GM12891 (cell line): ENCODE measurements at places on chromosomes 11 and 22.

- DNase-seq = no peak
These were observed 118.8 kb downstream of the ABTB2 start for GRCh38 chr11:34238966-34239365.

- DNase-seq = no peak
These were observed 24.8 kb downstream of the FOLR3 start for GRCh38 chr11:72160319-72160718.

GRCh38 chr11:108624196-108624925, 30.8 kb upstream of the EXPH5 start:
- DNase-seq = no peak

GRCh38 chr11:119592642-119593041, 136.4 kb downstream of the NECTIN1 start:
- DNase-seq = no peak

DNA sequence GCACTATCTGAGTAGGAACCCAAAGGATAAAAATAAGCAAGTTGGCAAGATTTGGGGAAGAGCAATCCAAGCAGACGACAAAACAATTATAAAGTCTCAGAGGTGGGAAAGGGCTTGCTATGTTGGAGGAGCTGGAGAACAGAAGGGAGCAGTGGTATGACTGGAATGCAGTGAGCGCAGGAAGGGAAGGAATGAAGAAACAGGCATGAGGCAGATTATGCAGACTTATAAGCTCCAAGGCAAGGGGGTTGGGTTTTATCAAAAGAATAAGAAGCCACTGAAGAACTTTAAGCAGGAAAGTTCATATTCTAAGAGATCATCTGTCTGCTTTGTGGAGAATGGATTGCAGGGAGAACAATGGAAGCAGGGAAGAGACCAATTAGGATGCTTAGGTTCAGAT, 31.7 kb downstream of the PGM2L1 start:
- no peak for DNase-seq

DNA sequence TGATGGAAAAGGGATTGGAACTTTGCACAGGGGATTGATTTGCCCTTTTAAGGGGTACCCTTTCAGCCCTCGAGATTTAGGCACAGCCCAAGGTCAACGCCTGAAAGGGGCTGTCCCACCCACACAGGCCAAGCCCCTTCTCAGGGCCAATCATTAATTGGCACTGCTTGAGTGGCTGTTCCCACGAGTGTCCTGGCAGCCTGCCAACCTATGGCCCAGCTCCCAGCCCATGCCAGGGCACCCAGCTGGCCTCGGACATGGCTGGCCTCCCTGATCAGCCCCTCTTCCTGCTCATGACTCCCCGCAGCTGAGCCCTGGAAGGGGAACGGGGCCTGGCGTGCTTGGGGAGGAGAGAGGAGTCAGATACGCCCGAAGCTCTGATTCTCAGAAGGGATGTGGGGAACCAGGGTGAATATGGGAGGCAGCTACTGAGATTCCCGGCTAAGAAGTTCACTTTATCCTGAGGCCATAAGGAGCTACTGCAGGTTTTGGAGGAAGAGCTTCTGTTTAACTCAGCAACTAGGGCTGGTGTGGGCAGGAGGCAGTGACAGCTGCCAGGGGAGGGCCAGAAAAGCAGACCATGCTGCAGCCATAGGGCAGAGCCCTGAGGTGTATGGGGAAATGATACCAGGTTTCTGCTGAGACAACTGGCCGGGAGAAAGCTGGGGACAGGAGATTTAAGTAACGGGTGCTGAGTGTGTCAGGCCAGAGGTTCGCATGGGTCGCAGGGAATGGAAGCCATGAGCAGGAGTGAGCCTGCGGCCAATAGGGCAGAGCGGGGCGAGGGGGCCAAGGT, 30.0 kb downstream of the WNT7B start:
- DNase-seq = no peak

DNA sequence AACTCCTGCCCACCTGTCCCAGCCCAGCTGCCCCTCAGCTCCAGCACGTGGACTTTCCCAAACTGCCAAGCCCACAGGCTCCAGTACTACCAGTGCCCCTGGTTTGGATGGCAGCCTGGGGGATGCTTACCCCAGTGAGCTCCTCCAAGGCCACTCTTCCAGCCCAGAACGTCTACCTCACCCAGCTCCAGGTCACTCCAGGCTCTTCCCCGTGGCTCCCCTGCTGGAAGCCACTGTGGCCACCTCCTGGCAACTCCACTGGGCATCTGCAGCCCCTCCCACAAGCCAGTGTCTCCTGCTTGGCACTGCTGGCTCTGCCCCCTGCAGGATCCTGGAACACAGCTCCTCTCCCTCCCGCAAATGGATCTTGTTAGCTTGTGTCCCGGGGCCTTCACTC, 29.3 kb downstream of the LMO1 start:
- no peak for DNase-seq

DNA sequence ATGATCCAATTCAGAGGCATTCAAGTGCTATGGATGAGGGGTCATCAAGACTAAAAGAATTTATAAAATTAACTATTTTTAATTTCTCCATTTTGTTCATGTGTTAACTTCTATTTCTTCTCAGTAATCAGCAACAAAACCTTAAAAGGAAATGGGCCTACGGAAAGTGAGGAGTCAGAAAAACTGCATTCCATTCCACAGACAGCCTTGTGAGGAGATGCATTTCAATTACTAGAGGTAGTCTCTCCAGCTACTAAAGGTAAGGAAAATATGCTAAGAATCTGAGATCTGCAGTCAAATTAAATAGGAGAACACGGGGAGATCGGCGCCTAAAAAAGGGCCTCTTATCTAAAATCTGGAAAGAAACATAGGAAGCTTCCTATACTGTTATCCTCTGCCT, 661.7 kb downstream of the DLG2 start:
- DNase-seq = no peak

DNA sequence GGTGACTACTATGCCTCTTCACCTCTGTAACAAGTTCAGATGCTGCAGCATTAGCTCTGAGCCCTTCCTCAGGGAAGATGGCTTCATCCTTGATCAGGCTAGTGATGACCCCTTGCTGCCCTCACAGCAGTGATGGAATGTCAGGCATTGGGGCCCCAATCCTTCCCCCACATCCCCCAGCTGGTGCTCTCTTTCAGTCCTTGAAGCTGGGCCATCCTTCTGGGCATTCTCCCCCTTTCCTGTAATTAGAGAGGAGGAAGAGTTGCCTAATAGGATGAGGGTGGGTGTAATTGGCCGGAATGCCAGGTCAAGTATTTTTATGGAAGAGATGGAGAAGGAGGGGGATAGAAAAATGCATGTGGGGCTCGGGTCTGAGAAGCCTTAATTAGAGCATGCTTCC, 62.6 kb downstream of the TRAF6 start:
- DNase-seq = no peak

- DNase-seq = no peak
These were observed 26.0 kb downstream of the CHEK2 start for GRCh38 chr22:28715611-28716010.

GRCh38 chr22:30731658-30732057, 37.0 kb downstream of the OSBP2 start:
- DNase-seq = no peak

GRCh38 chr11:8366316-8366715, 102.6 kb upstream of the LMO1 start:
- DNase-seq = no peak

DNA sequence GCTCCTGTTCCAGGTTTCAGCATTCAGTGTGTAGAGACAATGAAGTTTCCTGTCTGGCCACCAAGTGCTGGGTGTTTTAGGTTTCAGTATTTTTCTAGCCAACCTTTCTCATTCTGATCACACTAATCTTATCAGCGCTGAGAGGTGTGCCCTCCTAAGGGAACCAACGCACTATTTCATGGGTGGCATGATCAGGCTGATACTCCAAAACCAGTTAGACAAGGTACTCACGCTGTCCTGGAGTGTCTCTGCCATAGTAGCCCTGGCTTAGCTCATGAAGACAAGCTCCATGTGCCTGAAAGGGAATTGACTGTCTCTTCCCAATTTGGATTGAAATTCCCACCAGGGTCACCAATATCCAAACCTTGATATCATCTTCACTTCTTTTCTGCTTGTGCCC, 8.0 kb upstream of the RAB38 start:
- DNase-seq = no peak

DNA sequence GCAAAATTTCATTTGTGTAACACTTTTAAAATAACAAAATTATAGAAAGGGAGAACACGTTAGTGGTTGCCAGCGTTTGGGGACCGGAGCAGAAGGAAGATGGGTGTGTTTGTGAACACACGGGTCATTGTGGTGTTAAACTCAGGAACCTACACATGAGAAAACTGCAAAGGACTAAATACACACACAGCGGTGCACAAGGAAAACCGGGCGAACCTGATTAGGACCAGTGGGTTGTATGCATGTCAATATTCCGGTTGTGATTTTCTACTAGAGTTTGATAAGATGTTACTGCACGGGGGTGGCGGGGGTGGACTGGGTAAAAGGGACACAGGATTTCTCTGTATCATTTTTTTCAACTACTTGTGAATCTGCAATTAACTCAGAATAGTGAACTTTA, 351.2 kb downstream of the OPCML start:
- DNase-seq = no peak

- no peak for DNase-seq
These were observed 18.5 kb downstream of the CABP7 start for GRCh38 chr22:29738118-29738815.

GRCh38 chr11:76703707-76704106, 33.2 kb upstream of the LRRC32 start:
- DNase-seq = no peak

DNA sequence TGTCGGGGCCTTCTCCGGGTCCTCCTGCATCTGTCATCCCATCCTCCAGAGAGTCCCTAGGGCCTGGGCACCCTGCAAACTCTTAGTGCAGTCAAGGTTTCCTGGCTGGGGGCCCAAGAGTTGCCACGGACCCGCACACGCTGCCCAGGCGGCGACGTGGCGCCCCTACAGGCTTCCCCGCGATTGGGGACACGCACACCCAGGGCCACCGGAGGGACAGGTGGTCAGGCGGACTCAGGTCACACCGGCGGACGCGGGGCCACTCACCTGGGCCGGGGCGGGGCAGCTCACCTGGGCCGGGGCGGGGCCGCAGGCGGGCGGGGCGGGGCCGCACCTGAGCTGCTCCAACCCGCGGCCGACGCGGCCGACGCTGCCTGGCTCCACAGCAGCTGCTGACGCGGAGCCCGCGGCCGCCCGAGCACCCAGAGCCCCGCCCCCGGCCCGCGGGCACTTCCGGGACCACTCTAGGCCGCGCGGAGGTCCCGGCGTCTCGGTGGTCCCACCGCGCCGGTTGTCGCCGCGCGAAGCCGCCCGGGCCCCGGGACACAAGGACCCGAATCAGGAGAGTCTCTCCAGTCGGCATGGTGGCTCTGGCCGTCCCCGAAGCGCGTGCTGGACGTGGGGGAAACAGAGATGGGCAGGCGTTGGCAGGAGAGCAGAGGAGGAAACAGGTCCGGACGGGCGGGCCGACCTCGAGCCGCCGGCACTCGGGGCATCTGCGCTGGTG, at the start of gene ZNF70:
ZNF70 (minus strand) TSS at position 399 of the 727 bp plus-strand sequence. CDS start 5,972 bp downstream, outside the sequence.
- DNase-seq = peak; percentile 88

GRCh38 chr11:44711113-44711786, 15.5 kb upstream of the TSPAN18 start:
- no peak for DNase-seq

DNA sequence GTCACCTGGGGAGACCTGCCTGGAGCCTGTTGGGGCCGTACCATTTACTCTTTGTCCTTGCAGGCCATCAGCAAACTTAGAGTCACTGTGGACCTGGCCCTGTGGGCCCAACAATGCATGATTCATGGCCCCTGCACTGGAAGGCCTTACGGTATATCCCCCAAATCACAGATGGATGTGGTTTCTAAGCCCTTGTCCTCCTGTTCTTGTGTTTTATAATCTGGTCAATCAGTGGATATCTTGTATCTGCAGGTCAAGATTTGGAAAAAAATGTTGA, 6.2 kb downstream of the TSKU start:
- DNase-seq = no peak

- no peak for DNase-seq
These were observed 8.2 kb downstream of the ARVCF start for GRCh38 chr22:20008221-20008995.

GRCh38 chr11:116446048-116446941, 326.5 kb downstream of the BUD13 start:
- DNase-seq = no peak

GRCh38 chr11:12587333-12587991, 86.8 kb upstream of the TEAD1 start:
- DNase-seq = no peak

DNA sequence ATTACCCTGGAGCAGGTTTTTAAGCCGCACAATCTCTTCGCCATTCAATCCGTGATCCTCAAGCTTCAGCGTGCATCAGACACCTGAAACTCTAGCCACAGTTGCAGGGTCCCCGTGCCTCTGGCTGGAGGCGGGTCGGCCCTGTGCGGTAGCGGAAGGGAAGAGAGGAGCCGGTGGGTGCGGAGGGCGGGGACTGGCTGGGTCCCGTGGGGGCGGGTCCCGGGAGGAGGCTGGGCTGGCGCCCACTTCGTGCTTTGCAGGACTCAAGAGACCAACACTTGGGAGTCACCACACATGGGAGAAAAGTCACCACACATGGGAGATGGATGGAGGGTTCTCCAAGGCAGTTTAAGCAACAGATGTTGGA, 772 bp downstream of the C22orf15 start:
- peak; percentile 47 for DNase-seq

GRCh38 chr22:36461665-36462649, 19.5 kb downstream of the TXN2 start:
- no peak for DNase-seq

DNA sequence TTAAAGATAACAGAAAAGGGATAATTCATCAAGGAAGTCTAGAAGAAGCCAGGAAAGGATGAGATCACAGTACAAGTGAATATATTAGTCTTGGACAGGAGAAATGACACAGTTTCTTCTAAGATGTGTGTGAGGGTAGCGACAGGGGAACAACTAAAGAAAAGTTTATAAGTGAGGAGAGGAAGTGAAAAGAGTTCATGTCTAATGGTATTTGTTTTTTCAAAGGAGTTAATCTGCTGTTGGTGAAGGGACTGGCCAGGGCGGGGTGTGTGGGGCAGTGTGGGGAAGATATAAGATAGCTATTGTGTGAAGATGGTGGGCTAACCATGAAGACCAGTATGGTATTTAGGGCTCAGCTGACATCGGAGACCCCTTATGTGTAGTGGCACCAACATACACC, 7.6 kb upstream of the PPFIBP2 start:
- DNase-seq = no peak

DNA sequence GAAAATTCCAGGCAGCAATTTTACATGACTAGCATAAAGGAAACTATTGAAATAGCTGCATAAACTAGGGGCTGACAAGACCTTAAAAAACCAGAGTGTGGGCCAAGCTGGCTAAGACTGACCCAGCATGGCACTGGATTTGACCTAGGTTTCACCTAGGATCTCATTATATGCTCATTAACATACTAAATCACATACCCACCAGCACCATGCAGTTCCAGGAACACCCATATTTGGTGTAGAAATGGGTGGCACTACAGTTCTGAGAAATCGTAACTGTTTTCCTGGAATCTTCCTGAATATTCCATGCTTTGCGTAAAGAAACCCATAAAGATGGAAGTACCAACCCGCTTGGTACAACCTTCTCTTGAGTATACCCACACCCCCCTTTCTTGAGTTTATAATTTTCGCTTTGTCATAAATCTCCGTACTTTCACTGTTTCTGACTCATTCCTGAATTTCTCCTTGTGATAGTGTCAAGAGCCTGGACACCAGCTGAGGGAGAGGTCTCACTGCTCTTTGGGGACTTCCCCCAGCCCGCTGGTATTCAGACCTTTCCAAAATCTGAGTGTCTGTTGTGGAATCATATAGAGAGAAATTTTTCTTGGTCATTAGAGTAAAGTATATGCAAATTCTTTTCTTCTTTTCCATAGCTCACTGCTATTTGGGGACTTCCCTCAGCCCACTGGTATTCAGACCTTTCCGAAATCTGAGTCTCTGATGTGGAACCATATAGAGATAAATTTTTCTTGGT, 55.1 kb downstream of the MTMR3 start:
- DNase-seq = peak; percentile 22
